ENCODE measurements at places on chromosomes 13 and 19.

GRCh38 chr19:6667114-6667627 lies 2.8 kb downstream of the TNFSF14 start:
- DNase-seq = no peak

DNA sequence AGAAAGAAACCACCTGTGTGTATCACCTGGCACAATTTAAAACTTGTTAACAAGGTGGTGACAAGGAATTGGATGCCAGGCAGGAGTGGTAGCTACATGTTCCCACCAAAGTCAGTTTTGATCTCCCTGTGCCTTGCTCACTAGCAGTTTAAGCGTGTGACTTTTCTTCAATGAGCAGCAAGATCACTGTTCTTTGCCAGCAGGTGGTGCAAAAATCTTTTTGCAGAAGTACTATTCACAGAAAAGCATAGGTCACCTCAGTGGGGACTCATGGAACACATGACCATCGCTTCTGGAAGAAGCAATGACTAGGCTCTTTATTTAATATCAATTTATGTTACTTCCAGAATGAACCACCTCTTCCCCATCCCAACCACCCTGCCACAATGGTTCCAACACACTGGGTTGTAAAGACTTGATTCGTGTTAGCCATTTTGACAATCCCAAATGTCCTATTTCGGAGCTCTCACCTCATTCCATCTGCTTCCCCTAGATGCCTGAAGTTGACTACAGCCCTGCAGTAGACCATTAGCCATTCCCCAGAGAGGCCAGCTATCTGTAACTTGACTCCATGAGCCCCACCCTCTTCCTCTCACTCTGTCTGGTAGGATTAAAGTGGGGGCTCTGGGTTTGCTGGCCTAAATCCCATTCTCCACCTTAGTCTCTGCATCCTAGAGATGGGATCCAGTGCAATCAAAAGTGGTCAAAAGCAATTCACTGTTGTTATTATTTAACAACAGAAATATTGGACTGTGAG lies 59.1 kb upstream of the TNFRSF19 start:
- peak; percentile 41 for DNase-seq

DNA sequence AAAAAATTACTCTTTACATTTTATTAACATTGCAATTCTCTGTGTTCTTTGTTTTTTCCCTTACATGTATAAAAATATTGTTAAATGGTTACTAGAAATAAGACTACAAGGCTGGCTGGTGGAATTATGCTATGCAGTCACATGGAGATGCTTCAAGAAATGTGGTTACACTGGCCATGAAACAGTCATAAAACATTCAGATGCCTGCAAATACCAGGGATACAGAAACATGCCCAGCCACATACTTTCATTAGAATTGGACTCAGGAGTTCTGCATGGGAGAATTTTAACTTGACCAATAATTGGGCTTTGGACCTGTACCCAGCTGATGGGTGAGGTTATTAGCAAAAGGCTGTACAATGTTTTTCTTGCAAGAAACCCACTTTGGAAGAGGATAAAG lies 1407.7 kb upstream of the SLC10A2 start:
- DNase-seq = no peak

DNA sequence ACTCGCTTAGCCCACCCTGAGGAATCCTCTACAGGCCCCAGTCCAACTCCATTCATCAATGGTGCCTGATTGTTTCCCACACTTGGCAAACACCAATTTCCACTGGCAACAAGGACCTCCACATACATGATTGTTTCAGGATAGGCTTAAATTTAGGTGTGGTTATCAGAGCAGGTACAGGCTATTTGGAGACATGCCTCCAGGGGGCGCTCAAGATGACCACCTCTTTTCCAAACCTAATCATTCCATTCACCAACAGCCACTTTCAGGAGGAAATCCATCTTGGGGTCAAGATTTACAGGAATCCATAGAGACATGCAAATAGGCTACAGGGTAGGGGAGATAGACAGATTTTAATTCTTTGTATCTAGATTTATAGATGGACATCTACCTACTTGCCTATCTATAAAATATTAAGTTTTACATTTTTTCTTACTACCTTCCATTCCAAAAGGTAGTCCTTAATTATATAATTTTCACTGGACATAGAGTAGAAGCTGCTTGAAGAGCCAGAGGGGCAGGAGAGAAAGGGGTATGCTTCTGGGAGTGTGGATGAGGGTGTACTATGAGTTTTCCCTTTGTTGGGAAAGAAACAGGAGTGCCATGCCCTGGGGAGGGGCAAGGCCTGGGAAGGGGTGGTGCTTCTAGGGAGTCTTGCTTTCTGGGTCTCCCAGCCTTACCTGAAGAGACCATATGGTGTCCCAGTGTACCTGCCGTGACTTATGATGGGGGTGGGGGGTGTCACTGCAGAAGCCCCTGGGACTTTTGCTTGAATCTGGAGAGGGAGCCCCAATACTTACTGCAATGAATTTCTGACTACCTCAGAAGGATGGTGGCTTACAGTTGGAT lies 14.1 kb upstream of the PCDH8 start:
- no peak for DNase-seq

DNA sequence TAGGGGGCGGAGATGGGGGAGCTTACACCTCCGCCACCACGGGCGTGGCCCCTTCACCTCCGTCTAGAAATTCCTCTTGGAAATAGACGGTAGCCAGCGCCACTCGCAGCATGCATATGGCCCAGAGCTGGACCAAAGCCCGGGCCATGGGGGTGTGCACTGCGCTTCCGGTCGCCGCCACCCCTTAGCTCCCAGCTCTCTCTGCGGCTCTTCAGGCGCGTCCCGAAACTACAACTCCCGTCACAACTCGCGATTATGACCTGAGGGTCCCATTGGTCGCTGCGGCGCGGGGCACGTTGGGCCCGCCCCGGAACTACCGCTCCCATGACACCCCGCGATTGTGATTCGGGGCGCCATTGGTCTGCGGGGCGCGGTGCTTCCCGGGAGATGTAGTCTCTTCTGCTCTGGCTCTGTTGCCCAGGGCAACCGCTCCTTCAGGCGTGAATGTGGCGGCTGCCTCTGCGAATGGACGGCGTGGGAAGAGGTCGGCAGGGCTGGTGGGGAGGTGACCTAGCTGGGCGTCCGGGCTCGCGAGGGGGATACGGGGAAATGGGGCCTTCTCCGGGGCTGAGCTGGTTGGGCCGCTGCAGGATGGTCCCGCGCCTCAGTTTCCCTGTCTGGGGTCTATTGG lies at the start of the genes C19orf44 and CALR3:
Gene C19orf44, plus strand, starts transcription at position 413 of the 631 bp plus-strand sequence. CDS start 4,399 bp downstream, outside the sequence.
Gene CALR3, minus strand, starts transcription at position 186 of the 631 bp plus-strand sequence. Its CDS starts 38 bp downstream, at position 148.
- DNase-seq = peak; percentile 98

GRCh38 chr13:44967704-44968433 lies 21.4 kb downstream of the NUFIP1 start:
- peak; percentile 15 for DNase-seq

GRCh38 chr19:6464070-6464873 lies at the start of gene CRB3:
TSS of gene CRB3 (plus strand) at chr19:6464271. CDS start at chr19:6464702, 431 bp downstream.
- no peak for DNase-seq

DNA sequence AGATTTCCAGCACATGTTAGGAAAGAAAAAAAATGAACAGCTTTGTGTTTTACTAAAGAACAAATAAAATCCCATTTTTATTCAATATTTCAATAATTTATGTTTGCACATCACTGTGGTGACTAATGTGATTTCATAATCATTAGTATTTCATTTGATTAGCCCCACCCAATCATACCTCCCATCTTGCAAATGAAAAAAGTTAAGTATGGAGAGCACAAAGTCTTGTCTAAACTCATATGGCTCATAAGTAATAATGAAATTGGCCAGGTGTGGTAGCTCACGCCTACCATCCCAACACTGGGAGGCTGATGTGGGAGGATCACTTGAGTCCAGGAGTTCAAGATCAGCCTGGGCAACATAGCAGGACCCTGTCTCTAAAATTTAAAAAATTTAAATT lies 3.8 kb downstream of the ZNF490 start:
- DNase-seq = no peak

GRCh38 chr13:54989418-54989817 lies 1960.8 kb downstream of the OLFM4 start:
- DNase-seq = no peak

DNA sequence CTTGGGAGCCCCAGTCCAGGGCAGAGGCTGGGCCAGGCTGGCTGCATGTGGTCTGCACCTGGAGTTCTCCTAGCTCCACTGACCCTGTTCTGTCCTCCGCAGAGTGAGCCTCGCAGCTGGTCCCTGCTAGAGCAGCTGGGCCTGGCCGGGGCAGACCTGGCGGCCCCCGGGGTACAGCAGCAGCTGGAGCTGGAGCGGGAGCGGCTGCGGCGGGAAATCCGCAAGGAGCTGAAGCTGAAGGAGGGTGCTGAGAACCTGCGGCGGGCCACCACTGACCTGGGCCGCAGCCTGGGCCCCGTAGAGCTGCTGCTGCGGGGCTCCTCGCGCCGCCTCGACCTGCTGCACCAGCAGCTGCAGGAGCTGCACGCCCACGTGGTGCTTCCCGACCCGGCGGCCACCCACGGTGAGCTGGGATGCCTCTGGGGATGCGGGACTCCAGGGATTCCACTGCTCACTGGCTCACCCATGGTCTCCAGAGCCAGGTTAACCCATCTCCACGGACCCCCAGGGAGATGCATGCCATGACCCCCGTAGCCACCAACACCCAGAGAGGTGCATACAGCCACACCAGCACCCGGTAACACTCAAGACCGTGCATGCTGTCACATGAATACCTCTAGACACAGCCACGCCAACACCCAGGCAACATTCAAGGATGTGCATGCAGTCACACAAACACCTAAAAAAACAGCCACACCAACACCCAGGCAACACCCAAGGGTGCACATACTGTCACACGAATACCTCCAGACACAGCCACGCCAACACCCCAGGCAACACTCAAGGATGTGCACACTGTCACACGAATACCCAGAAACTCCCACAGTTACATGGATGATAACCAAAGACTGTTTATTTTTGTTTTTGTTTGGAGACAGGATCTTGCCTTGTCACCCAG lies 8.2 kb downstream of the PKN1 start:
- DNase-seq = no peak

DNA sequence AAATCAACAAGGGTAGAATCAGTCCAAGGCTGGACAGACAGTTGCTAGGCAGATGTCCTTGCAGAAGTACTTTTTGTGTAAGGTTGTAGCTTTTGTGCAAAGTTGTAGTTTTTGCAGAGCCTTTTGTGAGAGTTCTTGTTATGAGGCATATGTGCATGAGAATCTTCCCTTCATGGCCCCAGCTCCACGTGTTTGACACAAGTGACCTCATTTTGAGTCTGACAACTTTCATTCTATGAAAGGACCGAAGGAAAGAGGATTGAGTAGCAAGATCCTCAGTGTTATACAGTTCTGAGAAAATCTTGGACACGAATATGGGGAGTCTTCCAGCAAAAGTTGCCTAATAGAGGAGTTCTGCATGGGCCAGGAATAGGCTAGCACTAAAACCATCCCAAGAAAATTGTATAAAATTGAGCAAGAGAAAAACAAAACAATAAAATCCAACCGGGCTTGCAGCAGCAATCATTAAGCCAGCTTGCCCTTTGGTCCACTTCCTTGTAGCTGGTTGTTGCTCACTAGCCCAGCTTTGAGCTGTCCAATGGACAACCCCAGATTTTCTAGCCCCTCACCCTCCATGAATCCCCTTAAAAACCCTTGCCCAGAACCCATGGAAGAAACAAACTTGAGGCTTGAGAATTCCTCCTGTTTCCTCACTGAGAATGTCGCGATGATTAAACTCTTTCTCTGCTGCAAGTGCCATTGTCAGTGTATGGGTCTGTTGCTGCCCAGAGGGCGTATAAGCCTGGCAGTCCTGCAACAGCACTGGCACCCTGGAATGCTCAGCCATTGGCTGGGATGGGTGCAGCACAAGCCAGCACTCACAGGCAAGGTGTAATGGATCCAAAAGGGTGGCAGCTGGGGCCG lies 6.5 kb downstream of the EPSTI1 start:
- no peak for DNase-seq

DNA sequence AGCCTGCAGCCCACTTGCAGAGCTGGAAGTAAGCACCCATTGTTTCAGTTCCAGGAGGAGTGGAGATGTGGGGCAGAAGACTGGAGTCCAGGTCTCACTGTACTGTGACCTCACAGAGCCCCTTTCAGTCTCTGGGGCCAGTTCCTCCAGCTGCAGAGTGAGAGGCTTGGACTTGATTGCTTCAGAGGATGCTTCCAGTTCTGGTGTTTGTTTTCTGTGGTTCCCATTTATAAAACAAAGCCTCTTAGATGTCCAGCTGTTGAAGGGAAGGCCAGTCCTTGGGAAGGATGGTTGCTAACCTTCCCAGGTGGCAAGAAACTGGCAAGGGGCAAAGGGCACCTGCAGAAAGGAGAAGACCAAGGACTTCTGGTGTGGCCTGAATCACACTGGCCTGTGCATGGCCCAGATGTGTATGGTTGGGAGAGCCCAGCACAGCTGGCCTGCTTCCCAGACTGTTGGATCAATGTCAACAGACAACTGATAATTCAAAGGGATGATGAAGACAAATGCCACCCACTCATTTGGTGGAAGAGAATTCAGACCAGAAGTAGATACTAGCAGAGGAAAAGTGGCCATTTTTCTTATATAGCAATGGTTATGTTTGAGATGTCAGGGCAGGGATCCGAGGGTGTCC lies 218.5 kb downstream of the ZNF536 start:
- no peak for DNase-seq

- DNase-seq = peak; percentile 49
Observed at GRCh38 chr13:97212601-97213040, 9.5 kb upstream of the MBNL2 start.

DNA sequence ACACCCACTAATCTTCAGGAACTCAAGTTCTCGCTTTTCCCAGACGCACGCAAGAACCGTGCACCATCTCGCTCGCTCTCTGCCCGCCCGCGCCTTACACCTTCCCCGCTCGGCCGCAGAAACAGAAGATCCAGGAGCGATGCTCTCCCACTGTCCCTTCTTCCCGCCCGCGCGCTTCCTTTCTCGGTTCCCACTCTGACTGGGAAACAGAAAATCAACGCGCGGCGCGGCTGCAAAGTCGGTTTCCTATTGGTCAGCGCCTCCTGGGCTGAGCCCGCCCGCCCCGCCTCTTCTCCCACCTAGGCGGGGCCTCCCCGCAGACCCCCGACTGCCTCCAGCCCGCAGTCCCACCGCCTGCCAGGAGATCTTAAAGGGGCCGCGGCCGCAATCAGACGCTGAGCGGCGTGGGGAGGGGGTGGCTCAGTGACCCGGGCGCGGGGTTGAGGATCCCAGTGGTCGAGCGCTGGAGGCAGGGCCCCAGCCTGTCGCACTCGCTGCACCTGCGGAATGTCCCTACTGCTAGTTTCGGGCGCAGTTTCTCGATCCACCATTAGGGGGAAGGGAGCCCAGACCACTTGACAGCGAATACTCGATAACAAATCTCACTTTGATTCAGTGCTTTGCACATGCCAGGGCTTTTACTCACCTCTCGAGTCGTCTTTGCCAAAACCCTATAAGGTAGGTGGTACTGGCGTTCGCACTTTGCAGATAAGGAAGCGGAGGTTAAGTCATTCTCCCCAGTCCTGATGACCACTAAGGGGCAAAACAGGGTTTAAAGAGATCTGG lies 700 bp upstream of the SLC25A23 start:
- DNase-seq = peak; percentile 98

- no peak for DNase-seq
Observed at GRCh38 chr19:54247106-54247930, 4.7 kb upstream of the LILRA6 start.

GRCh38 chr19:31818798-31819105 lies 469.5 kb upstream of the TSHZ3 start:
- DNase-seq = no peak

- peak; percentile 44 for DNase-seq
Observed at GRCh38 chr19:27794494-27795042, 1418.4 kb downstream of the UQCRFS1 start.
